ENCODE measurements at places on chromosomes 3 and 15.

DNA sequence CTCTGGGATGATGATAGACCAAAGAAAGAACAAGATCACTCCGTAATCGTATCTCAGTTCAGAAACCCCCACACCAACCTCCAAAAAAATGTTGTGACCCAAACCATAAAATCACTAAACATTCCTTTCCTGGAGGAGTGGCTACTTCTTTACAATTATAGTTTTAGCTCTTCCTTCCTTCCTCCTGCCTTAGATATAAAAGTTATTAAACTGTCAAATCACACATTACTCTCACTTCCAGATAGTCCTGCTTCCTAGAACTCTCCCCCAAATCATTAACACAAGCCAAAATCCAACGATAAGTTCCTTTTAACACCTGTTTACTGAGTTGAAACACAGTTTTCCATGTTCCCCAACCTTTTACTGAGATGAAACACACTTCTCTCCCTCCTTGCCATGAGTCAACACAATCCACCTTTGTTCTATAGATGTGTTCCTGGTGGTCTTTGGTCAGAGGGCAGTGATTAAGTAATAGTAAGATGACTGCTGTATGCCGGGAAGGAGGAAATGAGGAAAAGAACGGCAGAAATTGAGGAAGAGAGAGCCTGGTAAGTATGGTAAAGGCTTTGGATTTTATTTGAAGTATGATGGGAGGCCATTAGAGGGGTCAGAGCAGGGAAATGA lies 8.3 kb upstream of the CRYGS start:
- DNase-seq = no peak

- DNase-seq = no peak
Observed at GRCh38 chr3:80043226-80043625, 275.4 kb upstream of the ROBO1 start.

GRCh38 chr3:196875258-196875657 lies 7.5 kb downstream of the SENP5 start:
- no peak for DNase-seq

GRCh38 chr3:65642883-65643282 lies 395.8 kb downstream of the MAGI1 start:
- DNase-seq = no peak

- DNase-seq = peak; percentile 87
Observed at GRCh38 chr3:114363554-114364202, 69.8 kb downstream of the TIGIT start.

DNA sequence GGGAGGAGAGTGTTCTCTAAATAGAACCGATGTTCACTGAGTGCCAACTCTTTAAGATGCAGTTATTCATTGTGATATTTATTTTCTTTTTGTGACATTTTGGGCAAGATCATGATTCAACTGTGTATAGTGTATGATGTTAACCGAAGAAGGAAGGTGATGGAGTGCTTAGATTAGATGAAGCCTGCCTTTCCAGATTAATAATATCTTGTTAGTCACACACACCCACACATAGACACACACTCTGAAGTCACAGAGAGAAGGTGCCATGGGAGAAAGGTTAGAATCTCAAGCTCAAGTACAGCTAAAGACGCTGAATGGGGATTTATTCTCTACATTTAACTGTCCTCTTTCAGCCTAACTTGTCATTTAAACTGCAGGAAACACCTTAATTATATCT lies 77.0 kb downstream of the SLC9A9 start:
- DNase-seq = no peak

GRCh38 chr3:64441861-64442260 lies 216.6 kb upstream of the PRICKLE2 start:
- DNase-seq = peak; percentile 72

GRCh38 chr15:97026781-97027180 lies 696.3 kb downstream of the NR2F2 start:
- DNase-seq = no peak

- no peak for DNase-seq
Observed at GRCh38 chr3:63705092-63705645, 52.7 kb downstream of the SNTN start.

DNA sequence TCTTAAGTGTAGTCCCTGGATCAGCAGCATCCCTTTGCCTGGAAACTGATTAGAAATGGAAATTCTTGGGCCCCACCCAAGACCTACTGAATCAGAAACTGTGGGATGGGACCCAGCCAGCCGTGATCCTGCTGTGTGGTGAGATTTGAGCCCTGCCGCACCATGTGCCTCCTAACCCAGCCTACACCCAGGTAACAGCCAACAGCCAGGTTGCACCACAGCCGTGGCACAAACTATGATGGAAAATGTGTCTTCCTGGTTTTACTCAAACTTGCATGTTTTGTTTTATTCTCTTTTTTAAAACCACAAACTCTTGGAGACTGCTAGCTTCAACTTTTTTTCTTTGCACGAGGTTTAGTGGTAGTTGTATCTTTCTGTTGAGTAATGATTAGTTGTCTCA lies 2.6 kb downstream of the LIMD1 start:
- peak; percentile 59 for DNase-seq

GRCh38 chr3:132417695-132418411 lies 551 bp downstream of the DNAJC13 start:
- peak; percentile 58 for DNase-seq

GRCh38 chr3:197841789-197842188 lies 50.7 kb downstream of the LRCH3 start:
- no peak for DNase-seq

DNA sequence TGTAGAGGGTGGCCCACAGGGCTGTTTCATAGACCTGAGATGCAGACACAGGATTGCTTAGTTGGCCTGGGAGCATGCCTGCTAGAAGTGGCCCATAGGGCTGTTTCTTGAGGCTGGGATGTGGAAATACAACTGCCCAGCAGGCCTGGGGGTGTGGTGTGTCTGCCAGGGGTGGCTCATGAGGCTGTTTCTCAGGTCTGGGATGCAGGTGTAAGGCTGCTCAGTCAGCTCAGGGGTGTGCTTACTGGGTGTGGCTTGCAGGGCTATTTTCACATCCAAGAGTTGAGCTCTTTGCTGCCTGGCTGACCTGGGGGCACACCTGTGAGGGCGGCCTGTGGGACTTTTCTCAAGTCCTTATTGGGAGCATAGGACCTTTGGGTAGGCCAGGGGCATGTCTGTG lies 131.3 kb downstream of the DOCK3 start:
- DNase-seq = no peak

GRCh38 chr3:191702121-191702520 lies 241.2 kb downstream of the PYDC2 start:
- no peak for DNase-seq

DNA sequence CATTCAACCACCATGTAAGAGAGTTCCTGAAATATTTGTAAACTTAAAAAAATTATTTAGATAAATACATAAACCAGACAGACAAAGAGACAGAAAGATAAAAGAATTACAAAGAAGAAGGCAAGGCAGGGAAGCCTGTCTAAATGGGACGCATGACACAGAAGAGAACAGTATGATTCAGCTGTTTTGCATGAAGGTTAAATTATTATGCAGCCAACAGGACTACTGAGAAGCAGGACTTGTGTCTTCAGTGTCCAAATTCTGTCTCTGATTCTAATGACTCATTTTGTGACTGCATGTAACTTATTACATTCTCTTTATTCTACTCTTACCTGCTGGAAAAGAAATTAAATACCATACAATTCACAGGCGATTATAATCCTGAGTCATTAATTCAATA lies 340.4 kb upstream of the KCNMB2 start:
- DNase-seq = peak; percentile 62

DNA sequence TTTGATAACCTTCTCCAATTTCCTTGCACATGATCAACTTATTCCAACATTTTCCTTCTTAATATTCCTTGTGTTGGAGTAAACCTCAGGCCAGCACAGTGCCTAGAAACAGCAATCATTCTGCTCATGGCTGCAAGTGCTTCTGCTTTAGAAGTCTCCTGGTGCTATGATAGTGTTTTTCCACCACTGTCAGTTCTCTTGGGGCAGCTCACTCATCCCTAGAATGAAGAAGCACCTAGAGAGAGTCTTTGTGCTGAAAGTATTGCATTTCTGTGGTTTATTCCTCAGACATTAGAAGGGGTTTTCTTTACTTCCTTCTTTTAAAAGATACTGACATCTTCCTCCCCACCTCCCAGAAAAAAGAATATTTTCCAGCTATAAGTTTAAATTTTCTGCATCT lies 183.5 kb downstream of the RYR3 start:
- no peak for DNase-seq

- no peak for DNase-seq
Observed at GRCh38 chr3:151062611-151063010, 22.9 kb upstream of the MED12L start.

DNA sequence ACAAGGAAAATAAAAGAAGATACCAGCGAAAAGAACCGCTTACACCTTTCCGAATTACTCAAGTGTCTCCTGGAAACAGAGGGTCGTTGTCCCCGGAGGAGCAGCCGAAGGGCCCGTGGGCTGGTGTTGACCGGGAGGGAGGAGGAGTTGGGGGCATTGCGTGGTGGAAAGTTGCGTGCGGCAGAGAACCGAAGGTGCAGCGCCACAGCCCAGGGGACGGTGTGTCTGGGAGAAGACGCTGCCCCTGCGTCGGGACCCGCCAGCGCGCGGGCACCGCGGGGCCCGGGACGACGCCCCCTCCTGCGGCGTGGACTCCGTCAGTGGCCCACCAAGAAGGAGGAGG lies 325 bp downstream of the ALCAM start:
- DNase-seq = no peak

DNA sequence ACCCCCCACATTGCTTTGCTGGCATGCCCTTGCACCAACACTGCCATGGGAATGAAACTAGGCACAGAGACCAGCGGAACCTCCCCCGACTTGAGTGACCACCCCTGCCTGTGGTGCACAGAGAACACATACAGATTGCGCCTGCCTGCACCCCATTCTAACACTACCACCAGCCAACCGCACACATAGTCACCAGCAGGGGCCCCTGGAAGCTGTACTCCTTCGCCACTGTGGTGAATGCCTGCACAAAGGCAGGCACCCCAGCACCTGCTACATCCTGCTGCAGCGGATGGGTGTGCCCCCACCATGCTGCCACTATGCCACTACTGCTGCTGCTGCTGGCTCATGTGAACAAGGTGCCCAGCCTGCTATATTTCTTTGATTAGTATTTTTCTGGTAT lies 27.4 kb upstream of the DNAAF4 start:
- no peak for DNase-seq

GRCh38 chr3:177852001-177852807 lies 654.9 kb upstream of the TBL1XR1 start:
- DNase-seq = peak; percentile 27

DNA sequence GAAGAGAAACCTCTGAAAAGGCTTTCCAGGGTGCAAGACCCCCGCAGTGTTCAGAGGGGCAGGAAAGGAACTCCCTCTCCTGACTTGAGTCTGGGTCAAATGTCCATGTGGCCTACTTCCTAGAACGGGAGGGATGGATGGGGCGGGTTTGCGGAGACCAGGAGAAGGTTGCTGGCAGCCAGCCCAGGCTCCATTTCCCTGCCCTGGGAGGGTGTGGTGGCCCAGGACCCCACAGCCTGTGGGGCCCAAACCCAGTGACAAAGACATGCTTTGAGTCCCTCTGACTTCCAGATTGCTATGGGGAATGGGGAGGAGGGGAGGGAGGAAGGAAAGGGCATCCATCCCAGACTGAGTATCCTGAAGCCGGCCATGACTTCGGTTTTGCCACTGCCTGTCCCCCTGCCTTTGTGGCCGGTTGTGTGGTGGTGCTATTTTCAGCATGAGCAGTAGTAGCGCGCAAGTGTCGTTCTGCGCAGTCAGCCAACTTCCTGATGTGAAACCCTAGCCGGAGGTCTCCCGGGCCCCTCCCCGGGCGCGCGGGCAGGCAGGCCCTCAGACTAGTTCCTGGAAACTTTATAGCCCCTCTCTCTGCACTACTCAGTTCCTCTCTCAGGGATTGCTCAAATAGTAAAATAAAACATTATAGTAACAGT lies 24.4 kb downstream of the MAGEF1 start:
- DNase-seq = no peak

DNA sequence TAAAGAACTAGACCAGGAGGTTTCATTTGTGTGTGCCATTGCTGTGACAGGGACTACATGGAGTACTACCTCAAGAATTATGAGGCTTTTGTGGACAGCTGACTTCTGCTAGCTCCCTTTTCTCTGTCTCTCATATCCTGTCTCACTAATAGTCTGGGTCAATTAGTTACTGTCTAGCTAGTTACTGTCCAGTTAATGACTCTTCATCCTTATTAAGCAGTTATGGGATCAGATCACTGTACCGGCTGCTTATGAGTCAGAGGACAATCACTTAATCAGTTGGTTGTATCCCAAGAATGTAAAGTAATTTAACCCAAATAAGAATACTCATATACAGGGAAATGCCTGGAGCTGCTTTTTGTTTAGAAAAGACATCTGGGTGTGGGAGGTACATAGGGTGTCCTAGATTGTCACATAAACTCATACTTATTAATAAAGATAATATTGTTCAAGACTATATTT lies 158.0 kb downstream of the CDIN1 start:
- DNase-seq = peak; percentile 83

DNA sequence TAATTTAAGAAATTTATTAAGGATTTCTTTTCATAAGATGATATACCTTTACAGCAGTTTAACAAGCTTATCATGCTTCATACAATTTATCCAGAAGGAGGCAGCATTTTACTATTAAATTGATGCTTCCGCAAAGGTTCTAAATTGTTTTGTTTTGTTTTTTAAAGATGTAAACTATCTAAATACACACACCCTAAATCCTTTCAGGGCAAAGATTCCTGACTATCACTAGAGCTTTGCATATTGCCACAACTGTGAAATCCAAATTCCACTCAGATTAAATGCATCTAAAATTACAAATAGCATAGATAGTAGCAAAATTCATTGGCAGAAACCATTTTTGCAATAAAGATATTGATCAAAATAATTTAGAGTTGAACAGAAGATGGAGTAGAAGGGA lies 44.5 kb upstream of the CCNL1 start:
- DNase-seq = peak; percentile 67

DNA sequence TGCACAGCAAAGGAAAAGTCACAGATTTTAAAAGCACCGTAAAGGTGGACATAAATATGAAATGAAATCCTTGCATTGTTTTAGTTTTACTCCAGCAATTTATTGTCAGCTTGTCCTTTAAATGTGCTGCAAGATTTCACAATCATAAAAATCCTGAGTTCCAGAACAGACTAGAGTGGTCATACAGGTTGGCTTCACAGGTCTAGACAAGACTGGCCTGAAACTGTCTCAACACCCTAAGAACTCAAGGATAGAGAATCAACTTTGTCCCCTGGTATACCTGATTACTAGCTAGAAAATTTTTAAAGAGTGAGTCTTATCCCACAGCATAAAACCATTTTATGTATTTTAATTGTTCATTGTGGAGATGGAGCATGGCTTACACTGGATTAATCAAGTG lies 521.7 kb upstream of the MCTP2 start:
- DNase-seq = no peak

DNA sequence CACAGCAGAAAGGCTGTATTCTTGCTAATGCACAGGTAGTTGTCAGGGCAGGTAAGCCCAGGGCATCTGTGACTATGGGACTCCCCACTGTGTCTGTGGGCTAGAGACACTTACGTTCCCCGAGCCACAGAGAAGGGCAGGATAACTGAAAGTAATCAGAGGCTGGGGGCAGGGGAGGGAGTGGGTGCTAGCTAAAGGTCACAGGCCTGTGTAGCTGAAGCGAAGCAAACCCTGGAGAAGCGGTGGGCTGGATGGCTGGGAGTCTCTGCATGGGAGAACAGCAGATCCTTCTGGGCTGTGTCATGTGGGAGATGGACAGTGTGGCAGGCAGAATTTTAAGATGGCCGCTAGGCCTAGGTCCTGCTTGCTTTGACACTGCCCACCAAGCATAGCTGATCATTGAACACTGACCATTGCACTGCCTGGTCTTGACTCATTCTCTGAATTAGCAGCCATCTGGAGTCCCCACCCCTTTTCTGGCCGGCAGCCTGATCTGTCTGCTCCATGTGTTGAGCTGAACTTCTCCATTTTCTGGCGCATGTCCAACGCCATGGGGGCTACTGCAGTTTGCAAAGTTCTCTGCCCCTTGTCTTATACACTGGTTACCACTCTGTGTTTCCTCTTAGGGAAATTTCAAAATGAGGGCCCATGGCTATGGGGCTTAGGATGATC lies 110.0 kb downstream of the DGKG start:
- no peak for DNase-seq
